ENCODE measurements at places on chromosomes 12 and 14.

- no peak for DNase-seq
Observed at GRCh38 chr12:8622646-8623045, 10.0 kb upstream of the AICDA start.

DNA sequence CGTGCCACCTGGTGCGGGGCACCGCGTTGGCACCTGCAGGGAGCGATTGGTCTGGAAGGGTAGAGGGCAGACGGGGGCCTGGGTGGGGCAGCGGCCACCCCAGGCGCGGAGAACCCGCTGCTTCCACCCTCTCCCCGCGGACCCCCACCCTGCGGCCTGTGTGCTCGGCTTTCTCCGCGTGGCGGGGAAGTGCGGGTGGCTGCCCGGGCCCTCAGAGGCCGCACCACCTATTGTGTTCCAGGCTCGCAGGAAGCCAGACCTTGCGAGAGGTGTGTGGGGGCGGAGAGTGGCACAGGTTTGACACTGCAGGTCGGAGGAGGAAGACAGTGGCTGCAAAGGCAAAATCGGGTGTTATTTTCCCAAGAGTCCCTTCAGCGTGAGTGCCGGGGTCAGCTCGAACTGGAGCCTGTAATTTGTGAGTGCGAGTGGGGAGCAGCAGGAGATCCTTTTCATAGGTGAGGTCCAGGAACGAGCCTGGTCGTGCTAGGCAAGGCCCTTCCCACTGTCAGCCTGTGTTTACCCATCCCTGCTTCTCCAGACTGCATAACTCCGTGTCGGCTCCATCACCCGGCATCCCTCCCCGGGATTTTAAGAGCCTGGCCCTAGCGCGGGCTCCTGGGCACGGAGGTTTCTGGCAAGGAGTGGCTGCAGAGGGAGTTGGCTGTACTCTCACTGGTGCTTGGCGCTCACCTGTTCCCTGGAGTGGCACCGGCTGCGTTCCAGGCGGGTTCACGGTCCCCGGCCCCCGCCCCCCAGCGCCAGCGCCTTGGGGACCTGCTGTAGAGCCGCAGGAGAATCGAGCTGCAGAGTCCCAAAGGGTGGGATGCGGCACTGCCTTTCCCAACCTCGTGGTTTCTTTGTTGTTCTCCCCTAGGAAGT lies 935 bp downstream of the TBC1D30 start:
- DNase-seq = no peak

DNA sequence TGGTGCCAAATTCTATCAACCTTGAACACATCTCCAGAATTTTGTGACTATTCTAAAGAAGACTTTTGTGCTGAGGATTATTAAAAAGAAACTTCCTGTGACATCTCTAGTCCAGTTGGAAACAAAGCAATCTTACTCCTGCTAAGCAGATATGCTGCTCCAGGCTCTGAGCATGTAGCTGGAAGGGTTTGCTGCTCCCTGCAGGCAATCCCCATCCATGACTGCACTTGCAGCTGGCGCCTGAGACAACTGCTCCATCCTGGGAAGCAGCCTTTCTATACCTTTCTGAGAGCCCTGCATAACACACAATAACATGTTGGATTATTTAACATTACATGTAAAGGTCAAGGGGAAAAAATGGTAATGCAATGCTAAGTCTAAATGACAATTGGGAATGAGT lies 105.1 kb downstream of the NDUFA12 start:
- no peak for DNase-seq

GRCh38 chr14:67532998-67533753 lies at the start of gene PLEKHH1:
Gene PLEKHH1 (plus strand): TSS chr14:67533290. CDS start chr14:67541868, 8,578 bp downstream.
- peak; percentile 88 for DNase-seq

All from suppressor macrophage treated with lipopolysaccharide for 1 hour (primary cell).